ENCODE measurements at places on chromosomes 13 and 19.

DNA sequence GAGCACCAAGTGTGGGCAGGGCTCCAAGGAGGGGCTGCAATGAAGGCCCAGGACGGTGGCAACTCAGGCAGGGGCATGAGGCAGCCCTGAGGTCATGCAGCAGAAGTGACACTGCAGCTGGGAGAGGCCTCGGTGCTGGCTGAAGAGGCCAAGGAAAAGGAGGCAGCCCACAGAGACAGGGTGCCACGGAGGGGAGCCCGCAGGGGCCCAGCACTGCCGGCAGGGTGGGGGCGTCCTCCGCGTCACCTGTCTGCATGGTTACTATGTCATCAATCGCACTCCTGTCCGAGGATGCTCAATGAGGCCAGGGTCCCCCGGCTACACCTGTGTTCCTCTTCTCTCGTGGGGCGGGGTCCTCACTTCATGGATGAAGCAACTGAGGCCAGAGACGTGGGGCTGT, 123.1 kb downstream of the TUBA3C start:
- DNase-seq, result no peak

- DNase-seq, result no peak
Measured at GRCh38 chr19:12783291-12783848, 7.9 kb upstream of the JUNB start.

DNA sequence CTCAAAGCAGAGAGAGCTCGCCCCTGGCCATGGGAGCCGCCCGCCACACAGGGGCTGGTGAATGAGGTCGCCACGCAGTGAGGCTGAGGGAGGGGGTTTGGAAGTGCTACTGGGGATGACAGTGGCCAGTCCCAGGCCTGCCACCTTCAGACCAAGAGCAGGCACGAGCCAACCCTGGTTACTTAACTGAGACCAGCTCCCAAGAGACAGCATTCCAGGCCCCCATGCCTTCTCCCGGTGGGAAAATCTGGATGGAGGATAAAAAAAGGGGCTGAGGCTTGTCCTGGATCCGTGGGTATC, 43.3 kb downstream of the RAB20 start:
- no peak for DNase-seq

DNA sequence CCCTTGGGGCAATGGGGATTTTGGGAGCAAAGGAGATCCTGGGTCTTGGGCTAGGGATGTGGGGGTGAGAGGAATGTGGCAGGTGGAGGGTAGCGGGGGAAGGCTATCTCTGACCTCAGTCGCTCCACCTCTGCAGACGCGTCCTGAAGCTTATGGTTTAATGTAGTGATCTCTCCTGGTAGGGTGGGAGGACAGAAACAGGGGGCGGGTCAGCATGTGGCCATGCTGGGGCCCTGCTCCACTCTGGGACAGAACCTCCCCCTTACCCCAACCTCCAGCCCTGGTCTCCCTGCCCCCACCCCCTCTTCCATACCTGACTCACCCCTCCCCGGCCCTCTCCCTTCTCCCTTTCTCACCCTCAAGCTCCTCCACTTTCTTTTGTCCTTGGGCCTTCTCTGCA, 1.4 kb downstream of the BST2 start:
- no peak for DNase-seq

- DNase-seq, result peak; percentile 23
Measured at GRCh38 chr13:37453246-37453645, 145.3 kb downstream of the POSTN start.
